ENCODE measurements at places on chromosomes 3 and 15. TPM values are rescaled to one million over a fixed set of nuclear protein-coding genes. Genes with fewer than 3 reads are reported as not detected.
A peak's percentile ranks its signal among the peaks of the same experiment; 100 is the strongest.

The CEP152 gene
- 6.2 TPM for total RNA-seq

The LRRK1 gene
- 14.2 TPM for total RNA-seq

The TUSC7 gene
- total RNA-seq: not detected

The GPR160 gene
- total RNA-seq: 1.3 TPM

The FSTL1 gene
- total RNA-seq: 799 TPM

The CNTN3 gene
- total RNA-seq: 6.9 TPM

The MITF gene
- 28.8 TPM for total RNA-seq

- no peak for DNase-seq
Observed at GRCh38 chr3:159650726-159651125, 337.9 kb upstream of the IL12A start.

DNA sequence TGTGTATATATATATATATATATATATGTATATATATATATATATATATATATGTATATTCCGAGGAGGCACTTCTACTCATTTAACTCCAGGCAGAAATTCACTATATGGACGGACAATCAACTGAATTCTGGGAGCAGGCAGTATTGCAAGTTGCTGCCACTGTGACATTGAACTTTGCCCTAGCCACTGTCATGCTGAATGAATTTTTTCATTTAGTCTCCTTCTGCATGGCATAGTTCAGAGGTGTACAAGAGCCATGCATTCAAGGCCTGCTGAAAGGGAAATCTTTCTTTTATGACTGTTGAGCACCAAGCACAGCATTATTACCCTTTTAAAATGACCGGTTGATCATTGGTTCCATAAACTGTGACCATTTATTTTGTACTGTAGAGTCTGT lies 176.2 kb upstream of the THRB start:
- DNase-seq: no peak

GRCh38 chr15:45784656-45785055 lies 149.8 kb downstream of the SQOR start:
- no peak for DNase-seq

DNA sequence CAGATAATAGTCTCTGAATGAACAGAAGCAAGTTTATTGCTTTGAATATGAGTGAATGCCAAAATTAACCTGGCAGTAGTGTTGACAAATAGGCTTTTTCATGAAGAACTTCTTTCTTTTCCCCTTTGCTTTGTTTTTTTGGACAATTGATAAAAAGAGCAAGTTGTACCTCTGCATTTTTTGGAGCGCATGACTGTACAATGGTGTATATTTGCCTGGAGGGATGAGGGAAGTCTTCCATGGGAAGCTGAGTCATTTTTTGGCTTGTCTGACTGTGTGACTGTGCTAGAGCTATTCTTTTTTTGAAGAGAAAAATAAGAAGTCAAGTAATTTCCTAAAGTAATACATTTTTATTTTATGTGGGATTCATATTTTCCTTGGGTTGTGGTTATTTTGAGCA lies 186.9 kb downstream of the KLHL25 start:
- DNase-seq: peak; percentile 73

DNA sequence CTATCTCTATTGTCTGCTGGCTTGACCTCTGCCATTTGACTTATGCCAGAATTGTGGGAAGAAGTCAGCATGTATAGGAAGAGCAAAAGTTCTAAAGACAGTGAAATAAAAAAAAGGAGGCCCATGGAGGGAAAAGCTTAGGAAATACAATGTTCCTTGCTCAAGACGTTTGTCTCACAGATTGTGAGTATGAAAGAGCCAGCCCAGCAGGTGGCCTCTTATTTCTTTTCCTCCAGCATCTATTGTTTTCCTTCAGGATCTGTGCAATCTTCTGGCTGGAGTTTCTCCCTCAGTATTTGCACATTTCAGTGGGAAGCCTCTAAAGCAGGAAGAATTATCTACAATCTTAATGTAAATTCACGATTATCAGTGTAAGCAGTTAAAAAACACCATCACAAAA lies 43.7 kb downstream of the ZDHHC3 start:
- no peak for DNase-seq

- peak; percentile 5 for DNase-seq
Observed at GRCh38 chr3:138263104-138263503, 66.5 kb downstream of the NME9 start.

DNA sequence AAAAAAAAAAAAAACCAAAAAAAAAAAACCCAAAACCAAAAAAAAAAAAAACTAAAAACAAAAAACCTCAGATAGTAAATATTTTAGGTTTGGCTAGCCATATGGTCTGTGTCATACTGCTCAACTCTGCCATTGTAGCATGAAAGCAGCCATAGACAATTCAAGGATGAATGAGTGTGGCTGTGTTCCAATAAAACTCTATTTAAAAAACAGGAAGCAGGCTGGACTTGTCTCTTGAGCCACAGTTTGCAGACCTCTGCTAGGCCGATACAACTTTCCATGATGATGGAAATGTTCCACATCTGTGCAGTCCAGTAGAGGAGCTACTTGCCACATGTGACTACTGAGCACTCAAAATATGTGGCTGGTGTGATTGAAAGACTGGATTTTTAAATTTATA lies 11.1 kb downstream of the EFCAB12 start:
- peak; percentile 69 for DNase-seq

- DNase-seq: peak; percentile 64
Observed at GRCh38 chr3:11367143-11367693, 95.0 kb downstream of the ATG7 start.

- peak; percentile 62 for DNase-seq
Observed at GRCh38 chr3:84987706-84988504, 29.1 kb downstream of the CADM2 start.

- peak; percentile 14 for DNase-seq
Observed at GRCh38 chr3:74590620-74591262, 23.7 kb downstream of the CNTN3 start.

DNA sequence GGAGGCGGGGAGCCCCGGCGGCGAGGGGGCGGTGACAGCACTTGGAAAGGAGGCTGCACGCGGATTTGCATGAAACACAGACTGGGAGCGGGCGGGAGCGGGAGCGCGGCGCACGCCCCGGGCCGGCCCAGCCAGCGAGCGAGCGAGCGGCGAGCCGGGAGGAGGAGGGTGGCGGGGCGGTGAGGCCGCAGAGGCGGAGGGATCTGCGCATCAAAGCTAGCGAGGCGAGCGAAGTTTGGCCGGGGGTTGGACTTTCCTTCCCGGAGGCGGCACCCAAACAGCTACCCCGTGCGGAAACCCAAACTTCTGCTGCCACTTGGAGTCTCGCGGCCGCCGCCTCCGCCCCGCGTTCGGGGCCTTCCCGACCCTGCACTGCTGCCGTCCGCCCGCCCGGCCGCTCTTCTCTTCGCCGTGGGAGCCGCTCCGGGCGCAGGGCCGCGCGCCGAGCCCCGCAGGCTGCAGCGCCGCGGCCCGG lies at the start of gene SMAD3:
SMAD3 (plus strand) TSS at position 72 of the 475 bp plus-strand sequence. CDS start 553 bp downstream, outside the sequence.
- DNase-seq: peak; percentile 96

DNA sequence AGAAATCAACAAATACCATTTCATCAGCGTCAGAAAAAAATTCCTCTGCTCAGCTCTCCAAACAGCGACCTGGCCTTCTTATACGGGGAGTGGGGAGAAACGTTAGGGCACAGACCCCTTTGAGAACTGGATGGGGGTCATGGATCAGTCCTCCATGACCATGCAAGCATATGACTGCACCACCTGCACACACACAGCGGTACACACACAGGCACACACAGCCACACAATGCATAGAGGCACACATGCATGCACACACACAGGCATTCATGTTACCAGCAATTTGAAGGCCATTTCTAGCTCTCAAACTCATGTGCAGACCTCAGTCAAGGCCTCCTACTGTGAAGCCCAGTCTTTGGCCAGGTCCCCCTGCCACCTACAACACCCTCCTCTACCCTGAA lies 50.2 kb downstream of the SLC41A3 start:
- no peak for DNase-seq

- DNase-seq: no peak
Observed at GRCh38 chr3:29751647-29752314, 470.9 kb downstream of the RBMS3 start.

- no peak for DNase-seq
Observed at GRCh38 chr3:81336470-81336869, 425.0 kb downstream of the GBE1 start.

DNA sequence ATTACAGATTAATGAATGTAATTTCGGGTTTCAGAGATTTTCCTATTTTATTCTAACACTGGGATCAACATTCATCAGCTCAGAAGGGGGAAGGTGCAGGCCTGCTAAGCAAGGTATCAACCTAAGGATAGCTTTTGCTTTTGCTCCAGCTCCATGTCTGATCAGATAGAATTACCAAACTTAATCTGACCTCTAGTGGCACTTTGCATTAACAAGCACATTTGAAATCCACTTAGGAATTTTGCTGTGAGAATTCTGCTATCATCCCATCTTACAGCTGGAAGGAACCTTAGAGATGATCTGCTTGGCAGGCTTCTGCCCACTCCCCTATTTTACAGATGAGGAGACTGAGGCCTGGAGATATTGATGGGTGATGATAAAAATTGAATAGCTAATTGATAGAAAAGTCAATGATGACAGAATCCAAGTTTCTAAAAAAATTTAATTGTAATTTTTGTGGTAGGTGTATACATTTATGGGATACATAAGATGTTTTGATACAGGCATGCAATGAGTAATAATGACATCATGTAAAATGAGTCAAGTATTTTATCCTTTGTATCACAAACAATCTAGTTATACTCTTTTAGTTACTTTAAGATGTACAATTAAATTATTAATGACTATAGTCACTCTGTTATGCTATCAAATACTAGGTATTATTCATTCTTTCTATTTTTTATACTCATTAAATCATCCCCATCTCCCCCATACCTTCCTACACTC lies 209.2 kb upstream of the ZPLD1 start:
- peak; percentile 80 for DNase-seq

DNA sequence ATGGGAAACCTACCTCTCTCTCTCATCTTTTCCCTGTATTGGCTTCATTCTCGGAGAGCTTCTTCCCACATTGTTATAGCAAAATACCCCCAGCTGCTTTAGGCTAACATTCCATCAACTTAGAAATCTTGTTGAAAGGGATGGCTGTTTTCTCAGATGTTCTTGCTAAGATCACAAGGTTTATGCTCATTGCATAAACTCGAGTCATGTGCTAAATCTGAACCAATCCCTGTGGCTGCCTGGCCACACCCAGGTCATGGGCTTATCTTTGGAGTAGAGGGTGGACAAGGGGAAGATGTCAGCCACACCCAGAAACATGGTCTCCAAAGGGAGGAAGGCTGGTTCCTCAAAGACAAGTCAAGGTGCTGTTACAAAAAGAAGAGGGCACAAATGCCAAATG lies 150.6 kb upstream of the UMPS start:
- DNase-seq: no peak

DNA sequence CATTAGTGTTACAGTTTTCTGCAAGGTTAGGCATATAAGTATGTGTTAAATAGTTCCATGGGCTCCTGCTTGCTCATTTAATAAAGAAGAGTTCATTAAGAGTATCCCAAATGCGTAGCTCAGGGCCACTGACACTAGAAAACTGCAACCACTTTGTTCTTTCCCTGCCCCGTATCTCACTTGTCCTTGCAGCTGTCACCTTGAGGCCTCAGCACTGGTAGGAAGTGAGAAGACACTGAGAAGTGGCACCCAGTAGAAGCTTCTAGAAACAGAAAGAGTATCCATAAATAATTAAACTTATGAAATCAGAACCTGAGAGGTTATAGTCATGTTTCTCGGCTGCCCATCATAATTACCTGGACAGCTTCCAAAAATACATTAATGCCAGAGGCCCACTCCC lies 266.0 kb downstream of the KCNMB2 start:
- DNase-seq: no peak
